Activated T-helper 1 cell treated with Interleukin-2 at 50 U/mL for 16 hours (primary cell): ENCODE measurements at places on chromosomes 2 and 18.

- DNase-seq: peak; percentile 66
These were observed 548 bp downstream of the KANSL3 start for GRCh38 chr2:96637385-96638143.

- DNase-seq: no peak
These were observed 22.4 kb downstream of the B4GALT6 start for GRCh38 chr18:31661965-31662364.

GRCh38 chr2:158501301-158501700, 44.5 kb downstream of the PKP4 start:
- no peak for DNase-seq

- DNase-seq: no peak
These were observed 142.2 kb downstream of the SATB2 start for GRCh38 chr2:199315299-199316179.

DNA sequence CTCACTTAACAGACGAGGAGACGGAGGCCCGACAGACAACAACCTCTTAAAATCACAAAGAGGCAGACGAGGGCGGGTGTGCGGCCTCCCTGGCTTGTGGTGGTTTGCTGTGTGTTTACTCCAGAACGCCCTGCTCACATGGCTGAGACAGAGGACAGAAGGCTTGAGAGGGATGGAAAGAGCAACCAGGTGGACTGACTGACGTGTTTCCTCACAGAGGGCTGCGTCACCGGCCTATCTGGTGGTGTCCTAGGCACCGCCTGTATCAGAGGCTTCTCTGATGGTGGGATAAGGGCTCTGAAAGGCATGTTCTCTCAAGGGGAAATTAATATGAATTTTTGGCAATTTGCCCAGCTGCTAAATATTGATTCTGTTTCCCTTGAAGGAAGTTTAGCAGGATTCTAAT, 47.0 kb upstream of the RALBP1 start:
- DNase-seq: no peak

DNA sequence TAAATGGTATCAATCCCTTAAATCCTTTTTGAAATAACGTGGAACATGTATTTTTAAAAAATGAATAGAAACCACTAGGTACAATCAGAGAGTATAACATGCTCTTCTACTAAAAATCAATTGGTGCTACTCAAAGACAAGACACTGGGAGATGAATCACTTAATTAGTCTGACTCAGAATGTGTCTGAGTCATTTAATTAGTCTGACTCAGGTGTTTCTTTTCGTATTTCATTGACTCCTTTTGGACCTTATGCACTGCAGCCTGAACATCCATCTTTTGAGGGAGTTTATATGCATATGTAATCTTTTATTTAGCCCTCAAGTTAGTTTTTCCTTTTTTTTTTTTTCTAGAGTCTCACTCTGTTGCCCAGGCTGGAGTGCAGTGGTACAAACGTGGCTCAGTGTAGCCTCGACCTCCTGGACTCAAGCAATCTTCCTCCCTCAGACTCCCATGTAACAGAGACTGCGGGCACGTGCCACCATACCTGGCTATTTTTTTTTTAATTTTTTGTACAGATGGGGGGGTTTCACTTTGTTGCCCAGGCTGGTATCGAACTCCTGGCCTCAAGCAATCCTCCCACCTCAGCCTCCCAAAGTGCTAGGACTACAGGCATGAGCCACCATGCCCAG, 26.5 kb downstream of the PPP4R3B start:
- DNase-seq: no peak

- no peak for DNase-seq
These were observed 104.3 kb downstream of the USP40 start for GRCh38 chr2:233462202-233462785.

DNA sequence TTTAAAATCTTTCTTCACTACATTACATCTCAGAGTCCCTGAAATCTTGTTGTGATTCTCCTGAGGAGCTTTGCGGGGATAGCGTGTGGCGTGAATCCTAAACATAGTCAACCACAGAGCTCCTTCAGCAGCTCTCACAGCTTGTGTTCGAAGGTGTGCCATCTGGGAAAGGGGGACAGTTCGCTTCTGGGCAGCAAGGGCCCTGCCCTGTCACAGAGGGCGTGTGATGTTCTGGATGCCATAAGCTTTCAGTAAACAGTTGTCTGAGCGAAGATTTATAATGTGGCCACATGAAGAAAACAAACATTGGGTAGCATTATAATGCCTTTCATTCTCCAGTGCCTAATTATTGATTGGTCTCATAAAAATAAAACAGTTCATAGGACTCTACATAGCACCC, 172.5 kb downstream of the MYO1B start:
- DNase-seq: no peak

DNA sequence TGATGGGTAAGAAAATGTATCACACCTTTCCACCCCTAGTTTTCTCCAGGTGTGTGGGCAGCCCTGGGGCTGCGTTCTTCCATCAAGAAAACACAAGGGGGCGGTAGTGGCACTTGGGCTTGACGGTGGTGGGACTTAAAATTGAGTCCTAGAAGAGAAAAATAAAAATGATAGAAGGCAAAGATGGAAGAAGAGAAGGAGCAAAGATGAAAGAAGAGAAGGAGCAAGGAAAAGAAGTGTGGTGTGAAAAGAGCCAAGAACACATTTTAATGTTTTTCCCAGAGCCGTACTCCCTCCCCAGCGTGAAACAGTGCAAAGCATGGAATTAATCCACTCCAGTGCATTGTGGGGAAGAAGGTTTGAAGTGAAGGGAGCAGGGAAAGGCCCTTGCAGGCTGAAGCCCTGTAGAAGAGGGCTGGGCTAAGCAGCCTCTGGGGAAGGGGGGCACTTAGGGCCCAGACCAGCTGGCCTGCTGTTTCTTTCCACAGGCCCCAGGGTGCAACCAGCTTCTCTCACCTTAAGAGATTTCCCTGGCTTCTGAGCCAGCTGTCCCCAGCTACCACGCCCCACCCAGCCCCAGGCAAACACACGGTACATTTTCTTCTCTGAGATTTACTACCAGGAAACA, 256.8 kb downstream of the RNF152 start:
- DNase-seq: no peak

DNA sequence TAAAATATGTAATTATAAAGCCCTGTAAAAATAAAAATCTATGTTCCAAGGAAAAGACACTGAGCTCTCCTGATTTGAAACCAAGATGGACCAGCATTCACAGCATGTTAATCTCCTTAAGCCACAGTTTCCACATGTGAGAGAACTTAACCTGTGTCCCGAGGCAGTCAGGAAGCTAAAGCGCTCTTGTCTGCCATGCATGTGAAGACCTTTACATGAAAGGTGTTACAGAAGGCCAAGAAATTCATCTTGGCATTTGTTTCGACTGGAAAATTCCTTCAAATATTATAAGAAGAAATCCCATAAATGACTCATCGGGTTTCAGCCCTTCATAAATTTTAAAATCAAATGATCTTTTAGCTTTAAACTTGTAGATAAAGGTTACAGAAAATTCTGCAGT, 328.6 kb downstream of the CDH2 start:
- no peak for DNase-seq

DNA sequence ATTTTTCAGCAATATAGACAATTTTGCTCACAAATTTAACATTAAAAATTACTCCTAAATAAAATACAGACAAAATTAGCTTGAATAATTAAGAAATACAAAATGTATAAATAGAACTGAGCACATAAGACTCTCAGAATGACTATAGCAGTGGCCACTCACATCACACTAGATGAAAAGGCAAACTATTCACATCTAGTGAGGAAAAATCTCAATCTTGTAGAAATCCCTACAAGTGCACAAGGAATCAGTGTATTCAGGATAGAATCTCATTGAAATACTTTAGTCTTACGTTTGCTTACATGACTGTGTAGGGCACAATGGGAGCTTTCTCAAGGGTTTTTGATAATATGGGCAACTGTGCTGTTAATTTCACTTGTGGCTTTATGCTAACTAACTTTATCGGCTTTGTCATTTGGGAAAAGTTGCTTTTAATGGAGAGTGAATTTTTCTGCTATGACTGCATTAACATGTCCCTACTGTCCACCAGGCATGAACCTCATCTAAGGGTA, 678.9 kb upstream of the LRRTM4 start:
- DNase-seq: no peak

GRCh38 chr2:43303889-43304288, 77.5 kb upstream of the ZFP36L2 start:
- no peak for DNase-seq

GRCh38 chr2:102438578-102438977, 15.6 kb downstream of the IL18RAP start:
- no peak for DNase-seq

DNA sequence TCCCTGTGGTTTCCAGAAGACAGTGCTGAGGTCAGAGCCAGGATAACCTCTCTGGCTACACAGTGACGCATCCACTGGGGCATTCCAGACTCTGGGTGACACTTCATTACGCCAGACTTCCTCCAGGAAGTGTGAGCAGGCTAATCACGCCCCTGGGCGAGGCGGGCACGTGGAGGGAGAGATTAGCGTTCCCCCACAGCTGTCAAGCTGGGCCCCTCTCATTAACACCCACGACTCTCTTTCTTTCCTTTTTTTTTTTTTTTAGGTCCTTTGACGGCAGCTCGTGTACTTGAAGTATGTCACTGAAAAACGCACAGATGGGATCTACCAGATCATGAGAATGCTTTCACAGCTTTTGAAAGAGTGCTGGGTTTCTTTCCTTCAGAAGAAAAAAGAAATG, 274.6 kb downstream of the AFF3 start:
- DNase-seq: no peak

GRCh38 chr18:5417342-5417741, 121.8 kb upstream of the ZBTB14 start:
- no peak for DNase-seq

DNA sequence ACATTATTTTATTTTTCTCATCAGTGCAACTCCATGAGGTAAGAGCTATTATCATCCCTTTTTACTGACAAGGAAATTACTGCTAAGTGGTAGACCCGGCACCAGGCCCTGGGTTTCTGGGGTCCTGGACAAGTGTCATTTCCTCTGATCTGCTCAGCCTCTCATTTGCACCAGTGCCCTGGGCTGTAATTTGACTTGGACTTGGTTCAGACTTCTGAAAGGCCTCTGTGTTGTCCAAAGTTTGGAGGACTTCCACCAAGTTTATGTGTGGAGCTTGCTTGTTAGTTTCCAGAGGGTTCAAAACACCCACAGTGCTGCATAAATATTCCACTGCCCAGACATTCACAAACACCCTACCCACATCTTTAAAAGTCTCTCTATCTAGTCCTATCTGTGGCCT, 44.0 kb upstream of the PPP1CB start:
- DNase-seq: no peak

DNA sequence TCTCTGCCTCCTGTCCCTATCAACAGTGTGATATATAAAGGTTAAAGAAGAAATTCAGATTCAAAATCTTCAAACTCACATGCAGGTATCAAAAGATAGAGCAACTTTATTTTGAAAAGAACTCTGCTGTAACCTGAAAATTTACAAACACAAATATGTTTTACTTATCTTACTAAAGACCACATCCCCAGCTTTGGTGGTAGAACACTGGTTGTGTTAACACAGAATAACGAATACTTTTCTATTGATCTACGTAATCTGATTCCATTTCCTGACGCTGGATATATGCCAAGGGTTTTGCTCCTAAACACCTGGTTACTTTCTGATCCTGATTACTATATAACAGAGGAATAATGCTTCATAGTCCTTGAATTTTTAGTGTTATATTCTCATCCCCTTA, 23.1 kb upstream of the SLC39A10 start:
- DNase-seq: no peak

GRCh38 chr2:202671317-202672035, 36.7 kb downstream of the FAM117B start:
- no peak for DNase-seq

GRCh38 chr18:68177807-68178702, 536.9 kb downstream of the TMX3 start:
- DNase-seq: no peak

DNA sequence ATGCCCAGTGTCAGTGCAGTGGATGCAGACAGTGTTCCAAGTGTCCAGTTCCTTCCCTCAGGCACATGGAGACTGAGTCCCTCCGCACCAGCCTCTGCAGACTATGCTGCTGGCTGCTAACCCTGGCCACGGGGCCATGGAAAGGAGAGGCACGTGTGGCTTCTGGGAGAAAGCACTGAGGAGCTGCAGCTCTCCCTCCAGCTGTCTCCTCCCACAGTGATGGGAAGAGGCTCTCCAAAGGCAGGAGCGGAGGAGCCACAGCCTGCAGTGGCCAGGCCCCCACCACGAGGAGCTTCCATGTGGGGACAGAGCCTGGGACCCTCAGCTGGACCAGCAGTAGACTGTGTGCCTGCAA, 141.1 kb downstream of the NDUFA10 start:
- no peak for DNase-seq

DNA sequence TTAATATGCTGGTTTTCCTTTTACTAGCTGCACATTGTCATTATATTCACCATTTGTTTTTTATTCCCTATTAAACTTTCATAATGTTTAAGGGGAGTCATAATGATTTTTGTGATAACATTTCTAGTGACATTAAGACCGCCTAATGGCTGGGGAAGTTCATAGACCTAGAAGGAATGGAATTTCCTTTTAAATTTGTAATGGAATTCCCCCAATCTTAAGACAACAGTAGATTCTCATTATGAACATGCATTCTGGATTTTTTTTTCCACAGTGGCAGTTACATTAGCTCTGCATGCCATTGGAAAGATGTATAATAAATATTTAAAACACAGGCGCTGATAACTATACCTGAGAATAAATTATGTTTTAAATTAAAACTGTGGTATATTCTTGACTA, 8.4 kb downstream of the YPEL5 start:
- DNase-seq: no peak

DNA sequence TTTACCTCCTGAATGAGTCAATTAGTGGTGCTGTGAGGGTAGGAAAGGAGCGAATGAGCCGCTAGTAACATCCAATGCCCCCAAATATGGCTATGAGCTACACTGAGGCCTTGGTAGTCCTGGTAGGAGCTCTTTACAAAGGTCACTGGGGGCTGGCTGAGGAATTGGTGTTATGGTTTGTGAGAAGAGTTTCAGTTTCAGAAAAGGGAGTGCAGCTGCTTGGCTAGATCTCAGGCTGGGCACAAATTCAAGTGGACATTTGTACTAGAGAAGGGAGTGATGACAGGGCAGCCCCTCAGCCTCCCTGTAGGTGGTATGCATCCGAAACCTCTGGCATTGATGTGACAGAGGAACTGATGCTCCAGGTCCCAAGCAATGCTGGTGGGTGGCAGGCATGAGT, 13.9 kb upstream of the PAIP2B start:
- DNase-seq: no peak

- no peak for DNase-seq
These were observed 259.1 kb downstream of the GALNT13 start for GRCh38 chr2:154130821-154131220.

GRCh38 chr2:218224186-218224585, 7.2 kb downstream of the ARPC2 start:
- DNase-seq: no peak

- no peak for DNase-seq
These were observed 72.4 kb downstream of the ZNF521 start for GRCh38 chr18:25279556-25279955.

- DNase-seq: no peak
These were observed 135.9 kb upstream of the ID2 start for GRCh38 chr2:8545695-8546611.

GRCh38 chr18:55878224-55878623, 290.2 kb upstream of the TCF4 start:
- no peak for DNase-seq
